ENCODE measurements at places on chromosomes 16 and 17.
A peak's percentile ranks its signal among the peaks of the same experiment; 100 is the strongest.

- DNase-seq: no peak
Observed at GRCh38 chr16:31709181-31709580, 164.4 kb upstream of the ZNF267 start.

- no peak for DNase-seq
Observed at GRCh38 chr16:7332611-7333010, at the start of gene RBFOX1. Gene RBFOX1, plus strand, starts transcription at chr16:7332845.

DNA sequence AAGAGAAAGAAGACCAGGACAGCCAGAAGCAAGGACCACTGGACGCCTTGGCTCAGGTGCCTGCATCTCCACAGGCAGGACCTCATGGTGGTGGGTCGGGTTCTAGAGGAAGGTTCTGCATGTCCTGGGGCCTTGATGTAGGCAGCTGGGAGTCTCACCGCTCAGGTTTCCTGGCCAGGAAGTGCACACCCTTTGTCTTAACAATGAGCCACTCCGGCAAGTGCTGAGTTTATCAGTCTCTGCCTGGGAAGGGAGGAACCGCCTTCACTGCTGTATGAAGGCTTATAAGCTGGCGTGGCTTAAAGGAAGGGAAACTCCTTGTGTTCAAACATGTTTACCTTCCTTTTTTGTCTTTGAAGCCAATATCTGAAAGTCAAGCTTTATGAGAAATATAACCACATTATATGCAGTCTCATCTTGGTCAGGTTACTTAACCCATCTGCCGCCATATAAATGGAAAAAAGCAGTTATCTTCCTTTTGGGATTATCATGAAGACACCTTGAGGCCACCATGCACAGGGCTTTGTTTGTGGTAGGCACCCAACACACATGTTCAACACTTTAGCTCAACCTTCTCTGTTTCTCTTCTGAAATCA lies at the start of gene ST6GALNAC1:
Gene ST6GALNAC1, minus strand, starts transcription at position 205 of the 596 bp plus-strand sequence. Its CDS starts 119 bp downstream, at position 86.
- DNase-seq: no peak

DNA sequence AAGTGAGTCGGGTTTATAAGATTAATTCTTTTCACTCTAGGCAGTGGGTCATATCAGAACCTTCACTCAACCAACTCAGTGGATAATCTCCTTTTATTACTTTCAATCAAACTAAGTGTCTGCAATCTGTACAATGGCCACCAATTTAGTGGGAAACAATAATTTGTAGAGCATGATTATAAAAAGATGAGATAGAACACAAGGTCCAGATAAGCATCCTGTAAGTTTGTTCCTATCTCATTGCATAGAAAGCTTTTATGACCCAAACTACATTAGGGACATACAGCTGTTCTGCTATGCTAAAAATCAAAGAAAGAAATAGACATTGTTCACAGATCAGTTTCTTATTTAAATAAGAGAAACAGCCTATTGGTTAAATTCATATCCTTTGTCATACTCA lies 341.4 kb upstream of the PSMD7 start:
- DNase-seq: no peak

- no peak for DNase-seq
Observed at GRCh38 chr16:57639172-57639887, 10.9 kb downstream of the ADGRG1 start.

DNA sequence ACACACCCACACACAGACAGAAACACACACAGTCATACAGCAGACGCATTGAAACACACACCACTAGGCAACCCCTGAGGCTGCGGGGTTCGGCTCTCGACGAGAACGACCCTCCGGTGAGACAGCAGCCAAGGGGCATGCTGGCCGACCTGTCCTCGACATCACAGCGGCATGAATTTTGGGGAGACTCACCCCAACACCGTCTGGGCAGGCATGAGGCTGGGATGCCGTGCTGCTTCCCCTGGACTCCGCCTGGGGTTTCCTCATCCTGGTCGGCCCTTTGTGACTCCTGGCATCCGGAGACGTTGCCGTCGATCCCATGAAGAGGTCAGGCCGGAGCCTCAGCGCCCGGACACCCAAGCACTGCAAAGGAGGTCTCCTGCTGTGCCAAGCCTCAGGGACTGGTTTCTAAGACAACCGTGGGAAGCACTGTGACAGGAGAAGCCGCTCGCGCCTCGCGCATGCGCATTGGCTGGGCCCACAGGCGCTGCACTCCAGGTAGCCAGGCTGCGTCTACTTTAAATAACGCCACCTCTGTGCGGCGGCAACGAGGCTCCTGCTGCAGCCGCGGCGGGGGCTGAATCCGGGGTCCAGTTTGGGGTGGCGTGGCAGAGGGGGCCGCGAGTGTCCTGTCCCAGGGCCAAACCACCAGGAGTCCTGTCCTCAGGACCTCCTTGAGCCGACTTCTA lies 13.8 kb upstream of the KCNJ18 start:
- peak; percentile 8 for DNase-seq

DNA sequence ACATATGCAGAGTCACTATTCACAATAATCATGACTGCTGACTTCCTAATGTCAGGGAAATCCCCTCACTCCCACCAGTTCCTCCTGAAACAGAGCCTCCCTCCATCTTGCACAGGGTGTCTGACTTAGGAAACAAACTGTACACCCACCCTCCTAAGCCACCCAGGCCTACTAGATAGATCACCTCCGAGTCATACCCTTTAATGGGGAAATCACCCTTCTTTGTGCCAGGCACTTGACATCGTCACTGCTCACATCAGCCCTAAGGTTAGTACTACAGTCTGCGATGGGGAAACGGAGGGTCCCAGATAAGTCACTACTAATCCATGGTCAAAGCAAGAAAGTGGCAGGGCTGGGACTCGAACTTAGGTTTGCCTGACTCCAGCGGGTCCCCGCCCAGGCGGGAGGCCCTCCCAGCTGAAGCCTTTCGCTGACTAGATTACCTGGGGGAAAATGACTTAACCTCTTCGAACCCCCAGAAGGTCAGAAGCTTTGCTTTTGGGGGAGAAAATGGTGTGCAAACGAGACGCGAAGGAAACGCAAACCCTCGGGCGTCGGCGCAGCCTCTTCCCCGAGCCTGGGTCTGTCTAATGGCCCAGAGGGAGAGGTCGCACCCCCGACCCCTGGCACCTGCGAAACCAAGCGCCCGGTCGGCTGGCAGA lies 3.4 kb upstream of the MLLT6 start:
- peak; percentile 80 for DNase-seq

GRCh38 chr16:17364319-17365210 lies 106.2 kb downstream of the XYLT1 start:
- no peak for DNase-seq

DNA sequence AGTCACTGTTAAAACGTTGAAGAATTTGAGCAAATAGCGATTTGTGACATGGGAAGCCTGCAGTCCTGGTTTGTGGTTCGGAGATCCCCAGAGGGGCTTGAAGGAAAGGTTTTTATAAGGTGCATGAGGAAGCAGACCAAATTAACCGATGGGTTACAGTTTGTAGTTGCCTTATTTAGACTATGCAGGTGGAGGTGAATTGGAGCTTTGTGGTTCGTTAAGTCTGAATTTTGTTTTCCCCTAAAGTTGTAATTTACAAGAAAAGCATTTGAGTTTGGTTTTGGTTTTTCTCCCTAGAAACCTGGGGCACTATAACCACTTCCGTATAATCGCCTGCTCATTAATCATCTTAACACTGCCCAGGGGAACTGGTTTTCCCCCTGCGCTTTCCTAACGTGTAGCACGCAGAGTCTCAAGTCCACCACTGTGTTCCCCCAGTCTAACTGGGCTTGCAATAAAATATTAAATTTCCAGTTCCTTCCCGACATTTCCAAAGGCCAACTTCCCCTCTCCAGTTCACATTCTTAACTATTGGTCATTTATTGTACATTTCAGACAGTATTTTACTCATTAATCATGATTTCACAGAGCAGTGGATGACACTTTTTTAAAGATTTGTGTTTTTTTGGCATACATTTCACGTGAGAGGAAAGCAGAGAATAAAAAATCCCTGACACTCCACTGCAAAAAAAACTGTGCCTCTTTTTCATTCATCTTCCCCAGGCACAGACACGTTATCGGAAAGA lies 932 bp downstream of the ZNF267 start:
- peak; percentile 33 for DNase-seq

DNA sequence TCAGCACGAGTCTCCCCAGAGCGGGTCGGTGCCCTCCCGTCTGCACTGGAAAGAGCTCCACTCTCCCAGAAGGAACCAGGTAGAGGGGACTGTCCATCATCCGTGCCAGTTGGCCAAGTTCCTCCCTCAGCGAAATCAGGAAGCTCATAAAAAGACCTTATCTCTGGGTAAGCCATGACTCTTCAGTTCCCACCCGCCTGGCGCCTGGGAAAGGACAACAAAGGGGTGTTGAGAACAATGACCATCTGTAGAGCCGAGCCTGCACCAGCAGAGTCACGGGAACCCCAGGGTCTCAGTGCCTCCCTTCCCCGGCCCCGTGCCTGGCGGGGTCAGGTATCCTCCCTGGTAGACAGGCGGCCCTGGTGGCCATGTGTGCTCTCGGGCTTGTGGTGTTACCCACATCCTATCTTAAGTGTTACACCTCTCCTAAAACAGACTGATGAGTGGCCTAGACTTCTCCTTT lies 190.7 kb downstream of the AXIN2 start:
- no peak for DNase-seq

DNA sequence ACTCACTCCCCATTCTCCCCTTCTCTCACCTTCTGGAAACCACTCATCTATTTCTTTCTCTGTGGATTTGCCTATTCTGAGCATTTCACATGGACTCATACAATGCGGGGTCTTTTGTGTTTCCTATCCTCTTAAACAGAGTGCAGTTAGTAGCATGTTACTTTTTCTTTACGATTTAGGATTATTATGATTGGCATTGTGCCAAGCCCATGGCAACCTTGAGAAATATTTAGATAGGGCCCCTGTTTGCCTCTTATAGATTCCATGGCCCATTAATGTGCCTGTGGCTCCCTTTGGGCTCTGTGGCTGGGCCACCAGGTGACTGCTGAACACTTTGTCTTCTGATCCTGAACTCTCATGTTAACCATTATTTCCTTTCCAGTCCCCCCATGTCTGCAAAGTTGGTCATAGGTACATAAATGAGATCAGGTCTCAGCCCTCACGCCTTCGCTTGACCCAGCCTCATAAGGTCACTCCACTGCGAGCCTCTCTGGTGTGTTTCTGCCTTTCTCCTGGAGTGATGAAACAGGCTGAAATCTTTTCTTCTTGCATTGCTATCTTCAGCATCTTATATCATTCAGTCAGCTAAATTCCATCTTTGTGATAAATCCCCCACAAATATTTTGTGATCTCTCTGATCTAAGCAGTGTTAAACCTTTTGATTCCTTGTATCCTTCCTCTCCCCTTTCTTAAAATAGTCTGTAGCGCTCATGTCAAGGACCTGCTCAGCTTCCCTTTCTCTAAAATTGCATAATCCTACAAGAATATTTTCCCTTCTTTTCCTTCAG lies 44.0 kb downstream of the MYH3 start:
- DNase-seq: no peak

GRCh38 chr17:3635474-3636153 lies 436 bp downstream of the SHPK start:
- DNase-seq: no peak

- DNase-seq: no peak
Observed at GRCh38 chr16:88983165-88983564, 6.2 kb upstream of the CBFA2T3 start.

GRCh38 chr17:68676856-68677255 lies 75.7 kb upstream of the FAM20A start:
- DNase-seq: no peak

DNA sequence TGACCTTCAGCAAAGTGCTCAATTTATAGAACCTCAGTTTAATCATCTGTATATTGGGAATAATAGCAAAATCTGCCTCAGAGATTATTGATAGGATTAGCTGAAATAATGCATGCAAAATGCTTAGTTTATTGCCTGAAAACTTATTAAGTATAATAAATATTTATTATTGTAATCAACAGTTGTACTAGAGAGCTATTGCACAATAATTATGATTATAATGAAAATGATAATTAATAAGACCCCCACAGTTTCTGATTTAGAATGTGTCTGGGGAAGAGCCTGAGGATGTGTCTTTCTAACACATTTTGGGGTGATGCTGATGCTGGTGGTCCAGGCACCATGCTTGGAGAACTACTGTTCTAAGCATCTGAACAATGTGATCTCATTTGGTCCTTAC lies 419.6 kb downstream of the NPIPA7 start:
- DNase-seq: no peak

DNA sequence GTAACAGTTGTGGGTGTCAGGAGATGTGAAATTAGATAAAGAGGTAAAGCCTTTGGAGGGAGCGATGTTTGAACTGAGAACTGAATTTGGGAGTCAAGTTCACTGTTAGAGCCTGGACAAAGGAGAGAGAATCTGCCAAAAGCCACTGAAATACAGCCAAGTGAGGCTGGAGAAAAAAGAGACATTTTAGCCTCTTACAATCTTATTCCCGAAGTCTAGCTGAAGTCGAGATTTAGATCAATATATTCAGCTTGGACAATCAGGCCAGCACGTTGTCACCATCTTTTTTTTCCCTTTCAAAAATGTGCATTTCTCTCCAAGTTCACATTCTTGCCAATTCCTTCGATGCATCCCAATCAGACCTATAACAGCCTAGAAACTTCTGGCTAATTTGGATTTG lies 312.2 kb downstream of the RBFOX1 start:
- no peak for DNase-seq

DNA sequence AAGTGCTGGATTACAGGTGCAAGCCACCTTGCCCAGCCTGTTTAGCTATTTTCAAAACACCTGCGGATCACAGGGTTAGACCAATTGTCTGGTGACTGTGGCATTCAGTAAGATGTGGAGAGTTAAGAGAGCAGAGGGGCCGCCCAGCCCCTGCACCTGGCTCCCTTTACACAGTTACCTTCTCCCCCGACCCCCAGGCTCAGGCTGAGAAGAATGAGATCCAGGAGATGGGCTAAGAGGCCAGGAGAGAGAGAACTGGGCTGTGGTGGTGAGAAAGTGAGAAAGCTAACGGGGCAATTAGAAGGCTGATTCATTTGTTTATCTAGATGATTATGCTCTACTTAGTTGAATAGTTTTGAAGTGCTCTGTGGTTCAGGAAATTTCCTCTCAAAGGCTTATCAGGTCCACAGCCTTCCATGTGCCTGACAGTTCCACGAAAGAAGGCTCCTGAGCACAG lies 67.8 kb upstream of the AXIN2 start:
- DNase-seq: no peak

- no peak for DNase-seq
Observed at GRCh38 chr16:8866118-8866883, 2.5 kb downstream of the CARHSP1 start.

DNA sequence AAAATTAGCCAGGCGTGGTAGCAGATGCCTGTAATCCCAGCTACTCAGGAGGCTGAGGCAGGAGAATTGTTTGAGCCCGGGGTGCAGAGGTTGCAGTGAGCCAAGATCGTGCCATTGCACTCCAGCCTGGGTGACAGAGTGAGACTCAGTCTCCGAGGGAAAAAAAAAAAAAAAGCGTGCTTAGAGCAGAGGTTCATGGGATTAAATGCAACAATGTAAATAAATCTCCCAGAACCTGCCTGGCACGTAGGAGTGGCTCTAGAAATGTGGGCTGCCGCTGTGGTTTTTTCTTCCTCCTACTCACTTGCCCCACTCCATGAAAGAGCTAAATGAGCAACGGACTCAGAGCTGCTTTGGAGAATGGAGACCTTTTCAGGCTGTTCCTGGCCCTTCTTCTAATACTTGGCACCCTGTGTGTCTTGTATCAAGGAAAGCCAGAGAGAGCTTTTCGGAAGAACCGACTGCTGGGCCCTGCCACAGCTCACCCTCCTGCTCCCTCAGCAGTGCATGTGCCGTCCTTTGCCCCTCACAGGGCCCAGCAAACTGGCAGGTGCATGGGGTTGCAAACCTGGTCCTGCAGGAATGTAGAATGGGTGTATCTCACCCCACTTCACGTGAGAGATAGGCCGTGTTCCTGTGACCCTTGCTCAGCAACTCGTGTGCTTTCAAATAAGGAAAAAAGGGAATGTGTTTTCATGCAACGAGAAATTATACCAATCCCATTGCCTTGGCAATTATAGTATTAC lies 52.0 kb downstream of the LDHD start:
- DNase-seq: no peak
